ENCODE measurements at places on chromosomes 5 and 9.

GRCh38 chr9:28234894-28235277 lies 661.6 kb upstream of the C9orf72 start:
- DNase-seq, result no peak

DNA sequence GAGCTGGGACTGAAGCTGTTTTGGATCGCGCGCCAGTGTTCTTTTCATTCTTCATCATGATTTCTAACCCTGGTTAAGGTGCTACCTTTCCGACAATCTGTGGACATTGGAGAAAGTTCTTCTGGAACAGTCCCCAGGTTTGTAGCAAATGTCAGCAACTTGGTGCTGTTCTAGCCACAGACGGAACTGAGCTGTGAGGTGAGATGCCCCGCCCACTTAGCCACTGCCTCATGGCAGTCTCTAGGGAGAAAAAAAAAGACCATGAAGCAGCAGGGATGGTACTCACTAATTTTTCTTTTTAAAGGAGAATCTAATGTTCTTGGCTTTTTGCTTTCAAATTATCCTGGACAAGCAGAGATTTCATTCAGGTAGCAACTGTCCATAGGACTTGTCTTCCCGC lies 72.1 kb upstream of the STK32A start:
- DNase-seq, result no peak

- no peak for DNase-seq
Observed at GRCh38 chr9:22522206-22522740, 75.6 kb downstream of the DMRTA1 start.

- DNase-seq, result no peak
Observed at GRCh38 chr5:90855296-90856010, 296.9 kb downstream of the ADGRV1 start.

GRCh38 chr9:38129366-38129765 lies 60.3 kb upstream of the SHB start:
- DNase-seq, result no peak

GRCh38 chr5:35047785-35048404 lies at the start of gene AGXT2:
TSS of gene AGXT2 (minus strand) at chr5:35047949. CDS start at chr5:35047892, 57 bp downstream.
- DNase-seq, result no peak

- peak; percentile 65 for DNase-seq
Observed at GRCh38 chr5:16616536-16617273, at the start of gene RETREG1. TSS of gene RETREG1 (minus strand) at chr5:16616997. CDS start at chr5:16616971, 26 bp downstream.

All from activated CD8-positive, alpha-beta memory T cell treated with anti-CD3 and anti-CD28 coated beads for 4 hours (primary cell).